Hepatocyte (in vitro differentiated cells): ENCODE measurements at places on chromosomes 2 and 18. TPM values are rescaled to one million over a fixed set of nuclear protein-coding genes. Genes with fewer than 3 reads are reported as not detected.

Gene C2orf80
- total RNA-seq, result not detected in 2 replicates

GRCh38 chr2:39136799-39137198 lies 15.9 kb upstream of the SOS1 start:
- no peaks in the 10 kb centered on the region for H3K36me3 ChIP-seq
- no peak overlapping the region for H3K27ac ChIP-seq
- peaks cover 7% of the 10 kb centered on the region for H3K4me1 ChIP-seq
- no peak for DNase-seq

- no peaks in the 10 kb centered on the region for H3K4me1 ChIP-seq
- no peak overlapping the region for H3K4me3 ChIP-seq
- no peaks in the 10 kb centered on the region for H3K36me3 ChIP-seq
- no peaks in the 10 kb centered on the region for H3K27me3 ChIP-seq
- no peak for DNase-seq
Observed at GRCh38 chr18:10564975-10565773, 39.3 kb downstream of the NAPG start.

- DNase-seq, result no peak
- H3K27ac ChIP-seq, result peak overlapping the region; percentile 38
- peaks cover 5% of the 10 kb centered on the region for H3K27me3 ChIP-seq
- H3K4me3 ChIP-seq, result peak overlapping the region; percentile 25
- H3K4me1 ChIP-seq, result no peaks in the 10 kb centered on the region
Observed at GRCh38 chr2:200525551-200525881, 491 bp upstream of the SGO2 start.
